ENCODE measurements at places on chromosomes 5 and 9.
A peak's percentile ranks its signal among the peaks of the same experiment; 100 is the strongest.

DNA sequence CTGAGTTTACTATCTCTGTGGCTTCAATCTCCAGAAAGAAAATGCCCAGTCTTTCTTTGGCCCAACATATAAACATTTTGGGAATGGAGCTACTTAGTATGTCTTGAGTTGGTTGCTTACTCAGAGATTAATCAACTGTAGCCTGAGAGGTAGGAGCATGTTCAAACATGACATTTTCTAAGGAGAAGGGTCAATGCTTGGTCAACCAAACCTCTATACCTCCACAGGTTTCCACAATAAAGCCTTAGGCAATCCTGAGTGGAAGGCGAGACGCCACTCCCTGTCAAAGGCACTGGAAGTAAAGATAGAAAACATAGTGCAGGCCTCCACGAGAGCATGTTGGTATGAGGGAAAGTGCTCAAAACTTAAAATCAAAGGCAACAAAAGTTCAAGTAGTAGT, 411.4 kb downstream of the KCTD16 start:
- DNase-seq = no peak

- no peak for DNase-seq
These were observed 116.1 kb upstream of the IRX4 start for GRCh38 chr5:1998716-1999317.

DNA sequence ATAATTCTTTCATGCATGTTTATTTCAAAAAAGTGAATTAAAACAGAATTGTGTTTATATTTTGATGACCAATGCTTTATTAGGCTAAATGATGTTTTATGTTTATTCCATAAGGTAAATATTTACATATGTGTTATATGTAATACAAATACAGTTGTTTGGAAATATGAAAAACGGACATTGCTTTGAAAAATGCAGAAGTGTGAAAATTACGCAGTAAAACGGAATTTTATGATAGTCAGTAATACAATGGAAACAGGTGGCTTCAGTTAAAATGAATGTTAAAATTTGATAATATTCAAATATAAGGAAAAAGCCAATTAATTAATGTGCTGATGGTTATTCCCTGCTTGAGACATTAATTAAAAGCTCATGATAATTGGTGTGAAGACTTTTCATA, 1633.8 kb downstream of the MAT2B start:
- DNase-seq = no peak

DNA sequence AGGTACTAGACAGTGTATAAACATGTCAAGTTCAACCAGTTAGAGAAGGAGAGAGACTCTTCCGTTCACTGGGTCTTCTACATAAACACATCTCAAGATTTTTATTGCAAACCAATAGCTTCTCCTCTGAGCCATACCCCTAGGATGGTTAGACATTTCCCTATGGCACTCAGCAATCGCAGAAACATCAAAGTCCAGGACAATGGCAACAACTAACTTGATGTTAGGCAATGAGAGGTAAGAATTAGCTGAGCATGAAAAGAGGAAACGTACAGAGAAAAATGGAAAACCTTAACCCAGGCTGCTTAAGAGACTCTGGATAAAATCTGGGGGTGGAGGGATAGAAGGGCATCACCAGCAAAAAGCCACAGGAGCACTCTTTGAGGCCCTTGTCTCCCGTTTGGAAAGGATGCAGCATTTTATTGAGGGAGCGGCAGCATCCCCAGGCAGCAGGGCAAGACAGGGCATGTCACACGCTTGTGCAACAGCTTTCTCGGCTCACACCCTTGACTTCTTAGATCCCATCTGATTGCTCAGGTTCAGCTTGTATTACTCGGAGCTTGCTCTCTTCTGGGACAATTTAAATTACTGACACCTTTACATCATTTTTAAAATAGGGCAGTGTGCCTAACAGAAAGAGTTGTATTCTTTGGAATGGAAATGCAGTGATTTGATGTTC, 8.6 kb upstream of the PSAT1 start:
- DNase-seq = no peak

DNA sequence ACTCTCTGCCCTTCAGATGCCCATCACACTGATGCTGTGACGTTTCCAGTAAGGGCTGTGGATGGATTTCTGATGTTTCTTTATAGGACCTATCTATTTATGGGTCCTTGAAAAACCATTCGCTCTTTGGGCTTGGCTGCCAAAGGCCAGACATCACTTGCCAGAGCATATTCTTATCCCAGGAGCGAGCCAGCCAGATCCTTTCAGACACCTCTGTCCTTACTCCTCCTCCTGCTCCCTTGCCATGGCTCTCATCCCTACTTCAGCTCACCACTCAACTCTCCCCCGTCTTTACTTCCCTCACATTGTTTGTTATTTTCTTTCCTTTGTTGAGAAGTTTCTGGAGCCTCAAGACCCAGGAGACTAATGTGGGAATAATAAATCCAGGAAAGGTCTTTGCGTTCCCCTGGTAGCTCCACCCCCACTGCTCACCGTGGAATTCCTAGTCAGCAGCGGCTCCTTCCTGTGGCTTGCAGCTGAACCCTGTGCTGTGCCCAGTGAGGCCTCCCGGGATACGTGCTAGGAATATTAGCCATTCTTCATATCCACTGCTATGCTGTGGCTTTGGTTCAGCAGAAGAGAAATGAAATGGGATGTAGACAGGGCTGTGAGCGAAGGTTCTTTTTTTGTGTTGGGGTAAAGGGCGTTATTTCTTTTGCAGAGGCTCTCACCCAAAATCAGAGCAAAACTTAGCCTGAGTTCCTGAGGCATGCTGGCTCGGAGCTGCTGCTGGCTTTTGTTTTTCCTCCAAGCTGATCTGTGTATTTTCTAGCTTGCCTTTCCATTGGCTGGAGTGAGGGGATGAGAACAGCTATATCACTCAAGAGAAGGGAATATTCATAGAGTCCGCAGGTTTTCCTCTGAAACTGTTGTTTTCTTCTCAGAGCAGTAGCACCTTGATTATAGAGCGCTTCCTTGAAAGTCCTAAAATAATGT, 171.1 kb downstream of the SAXO1 start:
- DNase-seq = peak; percentile 34

GRCh38 chr5:102998224-102998623, 121.7 kb downstream of the GIN1 start:
- no peak for DNase-seq

GRCh38 chr5:6989230-6989629, 276.0 kb downstream of the TENT4A start:
- no peak for DNase-seq

- no peak for DNase-seq
These were observed 183.8 kb downstream of the CDH12 start for GRCh38 chr5:22669345-22669744.

GRCh38 chr9:135584934-135585333, 23.4 kb downstream of the PAEP start:
- DNase-seq = no peak

- DNase-seq = no peak
These were observed 149.6 kb downstream of the ZNF608 start for GRCh38 chr5:124596595-124597421.

DNA sequence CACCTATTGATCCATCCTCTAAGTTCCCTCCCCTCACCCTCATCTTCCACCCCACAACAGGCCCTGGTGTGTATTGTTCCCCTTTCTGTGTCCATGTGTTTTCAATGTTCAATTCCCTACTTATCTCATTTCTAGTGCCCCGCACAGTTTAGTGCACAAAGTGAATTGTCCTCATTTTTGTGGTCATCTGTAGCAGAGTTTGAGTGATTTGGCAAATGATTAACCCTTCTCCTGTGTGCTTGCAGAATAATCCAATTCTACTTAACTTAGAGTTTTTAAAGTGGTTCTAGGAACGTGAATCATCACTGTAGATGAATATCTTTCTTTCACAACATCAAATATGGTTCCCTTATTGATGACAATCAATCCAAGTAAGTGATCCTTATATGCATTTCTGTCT, 6.3 kb upstream of the HAPLN1 start:
- no peak for DNase-seq
